Fibroblast of skin of abdomen (primary cell): ENCODE measurements at places on chromosomes 5 and 9.

DNA sequence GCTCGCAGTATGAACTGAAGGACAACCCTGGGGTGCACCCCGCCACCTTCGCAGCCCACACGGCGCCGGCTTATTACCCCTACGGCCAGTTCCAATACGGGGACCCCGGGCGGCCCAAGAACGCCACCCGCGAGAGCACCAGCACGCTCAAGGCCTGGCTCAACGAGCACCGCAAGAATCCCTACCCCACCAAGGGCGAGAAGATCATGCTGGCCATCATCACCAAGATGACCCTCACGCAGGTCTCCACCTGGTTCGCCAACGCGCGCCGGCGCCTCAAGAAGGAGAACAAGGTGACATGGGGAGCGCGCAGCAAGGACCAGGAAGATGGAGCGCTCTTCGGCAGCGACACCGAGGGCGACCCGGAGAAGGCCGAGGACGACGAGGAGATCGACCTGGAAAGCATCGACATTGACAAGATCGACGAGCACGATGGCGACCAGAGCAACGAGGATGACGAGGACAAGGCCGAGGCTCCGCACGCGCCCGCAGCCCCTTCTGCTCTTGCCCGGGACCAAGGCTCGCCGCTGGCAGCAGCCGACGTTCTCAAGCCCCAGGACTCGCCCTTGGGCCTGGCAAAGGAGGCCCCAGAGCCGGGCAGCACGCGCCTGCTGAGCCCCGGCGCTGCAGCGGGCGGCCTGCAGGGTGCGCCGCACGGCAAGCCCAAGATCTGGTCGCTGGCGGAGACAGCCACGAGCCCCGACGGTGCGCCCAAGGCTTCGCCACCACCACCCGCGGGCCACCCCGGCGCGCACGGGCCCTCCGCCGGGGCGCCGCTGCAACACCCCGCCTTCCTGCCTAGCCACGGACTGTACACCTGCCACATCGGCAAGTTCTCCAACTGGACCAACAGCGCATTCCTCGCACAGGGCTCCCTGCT, 3.8 kb downstream of the IRX1 start:
- DNase-seq, result peak; percentile 74

GRCh38 chr5:1486271-1486670, 37.5 kb downstream of the LPCAT1 start:
- DNase-seq, result no peak

- DNase-seq, result peak; percentile 30
Measured at GRCh38 chr9:125700791-125701190, 6.2 kb downstream of the MAPKAP1 start.

GRCh38 chr5:3121813-3122212, 370.3 kb upstream of the IRX2 start:
- DNase-seq, result no peak

- no peak for DNase-seq
Measured at GRCh38 chr9:134233022-134233421, 68.7 kb upstream of the RNU6ATAC start.

- peak; percentile 66 for DNase-seq
Measured at GRCh38 chr5:9343146-9343850, 202.6 kb downstream of the SEMA5A start.

DNA sequence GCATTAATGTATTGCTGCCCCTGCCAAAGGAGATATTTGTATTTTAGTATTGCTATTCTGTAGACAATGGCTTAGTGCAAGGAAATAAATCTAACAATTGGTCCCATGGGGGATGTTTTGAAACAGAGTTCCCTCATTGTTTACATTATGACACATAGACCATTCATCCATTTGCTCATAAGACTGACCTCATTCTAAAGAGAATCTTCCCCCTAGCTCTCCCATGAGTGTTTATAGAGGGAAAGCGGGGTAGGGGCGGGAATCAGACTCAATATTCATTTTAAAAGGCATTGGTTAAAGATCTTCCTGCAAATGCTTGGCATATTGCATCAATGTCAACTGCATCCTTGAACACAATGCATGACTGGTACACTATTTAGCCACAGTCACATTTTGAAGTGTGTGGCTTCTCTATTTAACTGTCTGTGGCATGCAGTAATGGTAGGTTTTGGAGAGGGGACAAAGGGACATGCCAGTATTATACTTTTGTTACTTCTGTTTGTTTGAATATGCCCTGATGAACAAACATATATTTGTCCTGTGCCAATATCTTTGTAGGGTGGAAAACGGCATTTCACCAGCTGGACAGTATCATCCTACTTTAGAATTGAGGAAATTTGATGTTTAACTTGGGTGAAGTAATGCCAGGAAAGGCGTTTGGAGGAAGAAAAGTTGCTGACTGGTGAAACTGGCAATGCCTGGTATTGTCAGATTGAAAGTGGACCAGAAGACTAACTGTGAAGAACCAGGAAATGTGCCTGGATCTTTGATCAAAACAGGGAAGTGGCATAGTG, 84.1 kb upstream of the MEGF10 start:
- peak; percentile 85 for DNase-seq

- peak; percentile 76 for DNase-seq
Measured at GRCh38 chr9:33180526-33181184, 13.5 kb upstream of the B4GALT1 start.

GRCh38 chr5:61809651-61810050, 477.6 kb downstream of the ZSWIM6 start:
- no peak for DNase-seq

- no peak for DNase-seq
Measured at GRCh38 chr9:70362952-70363351, 51.5 kb downstream of the KLF9 start.

GRCh38 chr5:149697001-149697400, 33.1 kb upstream of the PPARGC1B start:
- peak; percentile 4 for DNase-seq

GRCh38 chr5:112907166-112907631, 14.8 kb downstream of the REEP5 start:
- no peak for DNase-seq

GRCh38 chr5:66012271-66012670, 85.9 kb downstream of the ERBIN start:
- DNase-seq, result no peak

GRCh38 chr5:126301056-126301455, 122.2 kb upstream of the GRAMD2B start:
- no peak for DNase-seq

DNA sequence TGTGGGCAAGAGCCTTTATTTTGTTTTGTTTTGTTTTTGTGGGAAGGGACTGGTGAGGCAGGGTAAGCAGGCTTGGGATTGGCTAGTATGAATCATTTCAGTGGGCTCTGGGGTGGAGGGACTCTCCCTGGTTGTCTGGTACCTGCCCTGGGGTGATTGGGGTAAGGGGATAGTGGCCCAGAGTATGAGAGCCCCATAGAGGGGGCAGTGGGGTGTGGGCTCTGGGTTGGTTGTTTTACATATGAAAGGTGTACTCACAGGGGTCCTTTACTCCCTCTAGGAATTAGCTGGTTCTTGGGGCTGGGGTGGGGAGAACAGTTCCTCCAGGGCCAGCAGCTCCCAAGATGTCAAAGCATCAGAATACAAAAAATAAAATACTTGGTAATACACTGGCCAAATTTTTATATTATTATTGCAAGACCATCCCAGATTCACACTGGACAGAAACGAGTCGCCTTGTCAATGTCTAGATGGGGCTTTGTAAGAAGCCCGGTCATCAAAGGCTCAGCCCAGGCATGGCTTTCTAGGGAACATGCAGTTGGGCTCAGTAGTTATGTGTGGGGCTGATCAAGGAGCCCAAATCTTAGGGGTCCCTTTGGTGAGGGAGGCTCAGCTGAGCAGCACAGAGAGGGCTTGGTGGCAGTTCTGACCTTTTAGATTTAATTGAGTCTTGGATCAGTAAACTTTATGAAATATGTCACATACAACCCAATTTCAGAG, 190.5 kb downstream of the NXNL2 start:
- no peak for DNase-seq

- no peak for DNase-seq
Measured at GRCh38 chr9:109907400-109907799, 127.4 kb downstream of the PALM2AKAP2 start.

DNA sequence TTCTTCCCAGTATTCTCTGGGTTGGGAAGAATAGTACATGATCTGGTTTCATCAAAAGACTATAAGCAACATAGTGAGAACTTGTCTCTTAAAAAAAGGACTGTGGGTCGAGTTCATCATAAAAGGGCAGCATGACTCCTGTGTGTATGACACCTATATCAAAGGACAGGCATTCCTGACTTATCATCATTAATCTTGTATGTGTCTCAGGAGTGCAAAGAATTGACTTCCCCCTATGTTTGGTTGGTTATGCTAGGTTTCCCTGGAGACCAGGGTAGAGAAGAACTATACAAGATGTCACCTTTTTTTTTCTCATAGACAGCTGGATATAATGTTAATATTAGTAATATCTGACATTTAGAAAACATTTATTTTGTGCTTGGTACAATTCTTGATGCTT, 173.1 kb upstream of the ANKRD55 start:
- DNase-seq, result no peak

DNA sequence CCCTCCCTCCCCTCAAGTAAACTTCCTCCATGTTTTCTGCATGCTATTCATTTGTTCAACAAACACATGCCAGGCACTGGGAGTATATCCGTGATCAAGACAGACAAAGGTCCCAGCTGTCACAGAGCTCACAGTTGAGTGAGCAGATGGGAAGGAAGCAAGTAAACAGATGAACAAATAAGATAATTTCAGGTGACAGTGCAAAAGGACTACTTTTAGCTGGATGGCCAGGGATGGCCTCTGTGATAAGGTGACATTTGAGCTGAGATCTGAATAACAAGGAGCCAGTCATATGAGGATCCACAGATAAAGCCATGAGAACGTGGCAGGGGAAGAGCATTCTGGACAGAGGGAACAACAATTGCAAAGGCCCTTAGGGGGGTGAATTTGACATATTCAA, 121.7 kb upstream of the RAD23B start:
- DNase-seq, result no peak

DNA sequence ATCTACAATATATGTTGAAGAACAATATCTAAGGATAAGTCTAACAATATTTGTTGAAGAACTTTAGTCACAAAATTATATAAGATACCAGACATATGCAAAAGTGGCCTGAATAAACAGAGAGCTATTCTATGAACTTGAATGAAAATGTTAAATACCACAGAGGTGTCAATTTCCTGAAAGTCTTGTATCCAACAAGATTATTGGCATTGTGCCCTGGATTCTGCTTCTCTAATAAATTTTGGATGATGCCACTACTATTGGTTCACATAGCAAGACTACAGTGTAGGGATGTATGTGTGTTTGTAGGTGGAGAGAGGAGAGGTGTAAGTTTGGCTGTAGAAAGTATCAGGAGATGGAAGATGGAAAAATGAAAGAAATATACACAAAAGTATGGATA, 731.8 kb upstream of the RGMB start:
- peak; percentile 10 for DNase-seq

DNA sequence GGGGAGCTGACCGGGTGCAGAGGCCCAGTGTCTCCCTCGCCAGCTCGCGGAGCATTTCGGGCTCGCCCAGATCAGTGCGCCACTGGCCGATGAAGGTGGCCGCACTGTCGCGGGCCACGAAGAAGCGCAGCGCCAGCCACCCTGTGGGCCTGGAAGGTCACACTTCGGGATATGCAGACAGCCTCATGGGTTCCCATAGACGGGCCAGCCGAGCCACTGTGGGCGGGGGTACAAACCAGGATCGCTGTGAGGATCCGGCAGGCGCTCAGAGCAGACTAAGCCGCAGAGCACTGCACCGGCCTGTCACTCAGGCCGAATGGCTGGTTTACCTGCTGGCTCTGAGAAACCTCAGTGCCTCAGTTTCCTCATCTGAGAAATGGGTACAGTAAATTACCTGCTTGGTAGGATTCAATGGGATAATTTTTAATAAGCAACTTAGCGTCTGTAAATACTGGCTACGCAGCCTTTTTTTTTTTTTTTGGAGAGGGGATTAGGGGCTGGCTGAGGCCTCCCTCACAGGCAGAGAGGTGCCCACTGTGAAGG, 64.0 kb upstream of the IGFBPL1 start:
- DNase-seq, result no peak

DNA sequence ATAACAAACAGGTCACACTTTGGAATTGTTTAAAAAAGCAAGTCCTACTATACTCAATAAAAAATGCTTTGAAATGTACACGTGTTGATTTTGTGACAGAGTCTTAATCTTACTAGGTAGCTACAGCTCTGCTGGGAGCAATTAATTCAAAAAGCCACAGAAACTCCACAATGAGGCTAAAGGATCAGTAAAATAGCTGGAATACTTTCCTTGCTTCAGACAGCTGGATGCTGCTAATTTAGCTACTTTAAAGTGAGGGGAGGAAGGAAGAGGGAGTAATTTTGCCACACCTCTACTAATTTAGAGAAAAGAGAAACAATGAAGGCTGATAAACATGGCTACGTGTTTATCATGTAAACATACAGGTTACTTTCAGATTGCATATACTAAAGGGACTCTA, 927.6 kb upstream of the DMAC1 start:
- DNase-seq, result peak; percentile 32

GRCh38 chr5:176542135-176542595, 5.0 kb upstream of the RNF44 start:
- DNase-seq, result no peak

DNA sequence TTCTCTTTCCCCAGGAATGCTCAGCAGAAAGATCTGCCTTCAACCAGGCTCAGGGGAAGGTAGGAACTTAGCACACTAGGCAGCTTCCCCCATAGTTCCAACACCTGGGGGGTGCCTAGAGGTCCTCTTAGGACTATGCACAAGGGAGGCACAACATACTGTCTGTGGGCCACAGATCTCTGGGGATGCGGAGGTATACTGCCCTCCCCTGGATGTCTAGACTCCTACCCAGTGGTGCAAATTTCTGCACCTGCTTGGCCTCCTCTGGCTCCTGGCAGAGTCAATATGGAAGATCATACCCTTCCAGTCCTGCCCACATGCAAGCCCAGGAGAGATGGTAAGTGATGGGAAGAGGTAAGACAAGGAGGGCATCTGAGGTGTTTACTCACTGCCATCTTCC, 247.5 kb upstream of the DAPK1 start:
- no peak for DNase-seq

GRCh38 chr9:33161011-33161588, 6.0 kb downstream of the B4GALT1 start:
- DNase-seq, result peak; percentile 99

GRCh38 chr5:1406681-1407640, 38.3 kb downstream of the SLC6A3 start:
- DNase-seq, result no peak

DNA sequence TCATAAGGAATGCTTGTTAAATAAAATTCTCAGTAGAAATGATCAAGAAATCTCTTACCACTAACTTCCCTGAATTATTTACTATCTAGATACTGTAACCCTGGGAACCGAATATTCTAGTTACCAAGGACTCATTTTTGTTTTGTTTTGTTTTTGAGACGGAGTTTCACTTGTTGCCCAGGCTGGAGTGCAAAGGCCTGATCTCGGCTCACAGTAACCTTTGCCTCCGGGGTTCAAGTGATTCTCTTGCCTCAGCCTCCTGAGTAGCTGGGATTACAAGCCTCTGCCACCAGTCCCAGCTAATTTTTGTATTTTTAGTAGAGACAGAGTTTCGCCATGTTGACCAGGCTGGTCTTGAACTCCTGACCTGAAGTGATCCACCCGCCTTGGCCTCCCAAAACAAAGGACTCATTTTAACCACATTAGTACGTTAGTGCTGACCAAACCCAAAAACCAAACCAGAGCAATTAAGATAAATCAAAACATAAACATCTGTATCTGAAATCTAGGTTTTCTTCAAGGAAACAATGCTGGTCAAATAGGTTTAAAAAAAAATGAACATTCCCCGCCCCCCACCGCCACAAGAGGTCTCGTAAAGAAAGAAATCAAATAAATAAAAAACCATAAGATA, 3.7 kb downstream of the TXN start:
- no peak for DNase-seq
